ENCODE measurements at places on chromosomes 16 and 17.

GRCh38 chr17:35537601-35538141 lies at the start of gene SLFN12L:
SLFN12L (minus strand) TSS chr17:35537678; CDS start chr17:35522364, 15,314 bp downstream.
- DNase-seq = peak; percentile 41

- DNase-seq = peak; percentile 77
Measured at GRCh38 chr17:20896153-20896649, 146.6 kb downstream of the USP22 start.

DNA sequence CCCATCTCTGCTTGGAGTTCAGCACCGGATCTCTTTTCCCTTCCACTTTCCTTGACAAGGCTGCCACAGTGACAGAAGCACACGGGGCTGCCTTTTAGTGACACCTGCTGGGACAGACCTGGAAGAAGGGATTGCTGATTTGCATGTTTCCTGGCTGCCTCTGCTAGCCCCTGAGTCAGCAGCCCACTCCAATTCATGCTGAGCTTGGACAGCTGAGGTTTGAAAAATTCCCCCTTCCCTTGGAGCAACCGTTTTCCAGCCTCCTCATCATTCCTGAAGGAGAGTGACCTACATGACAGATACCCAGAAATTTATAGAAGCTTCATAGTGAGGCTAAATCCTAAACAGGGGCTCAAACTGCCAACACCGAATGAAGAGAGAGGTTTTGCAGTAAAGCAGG lies 18.8 kb upstream of the RBL2 start:
- DNase-seq = no peak

GRCh38 chr16:50666658-50667496 lies 14.2 kb downstream of the SNX20 start:
- peak; percentile 20 for DNase-seq

DNA sequence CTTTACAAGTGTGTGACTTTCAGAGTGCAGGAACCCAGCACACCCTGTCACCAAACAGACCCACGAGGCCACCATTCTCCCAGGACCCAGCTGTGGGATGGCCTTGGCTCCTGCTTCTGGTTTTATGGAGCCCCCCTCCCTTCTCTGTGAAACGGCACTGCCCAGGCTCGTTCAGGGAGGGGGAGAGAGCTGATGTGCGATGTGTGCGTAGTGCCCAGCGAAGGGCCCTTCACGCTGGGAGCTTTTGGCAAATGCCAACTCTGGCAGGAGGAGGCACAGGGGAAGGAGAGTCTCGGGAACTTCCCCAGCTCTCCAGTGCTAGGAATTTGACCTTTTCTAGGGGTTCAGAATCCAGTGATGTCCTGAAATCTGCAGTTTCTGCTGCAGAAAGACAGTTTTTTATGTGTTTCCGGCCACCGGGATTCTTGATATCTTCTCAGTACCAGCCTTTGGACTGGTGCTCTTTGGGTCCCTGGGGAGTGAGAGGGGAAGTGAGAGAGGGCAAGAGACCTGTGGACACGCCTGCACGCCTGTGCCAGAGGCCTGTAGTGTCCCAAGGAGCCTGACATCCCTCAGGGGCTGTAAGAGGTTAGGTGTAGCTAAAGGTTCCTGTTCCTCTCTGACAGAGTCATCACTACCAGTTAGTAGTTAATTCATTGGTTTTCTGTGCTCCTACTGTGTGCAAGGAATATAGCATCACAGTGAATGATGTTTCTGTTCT lies 45.1 kb downstream of the CMIP start:
- DNase-seq = no peak

DNA sequence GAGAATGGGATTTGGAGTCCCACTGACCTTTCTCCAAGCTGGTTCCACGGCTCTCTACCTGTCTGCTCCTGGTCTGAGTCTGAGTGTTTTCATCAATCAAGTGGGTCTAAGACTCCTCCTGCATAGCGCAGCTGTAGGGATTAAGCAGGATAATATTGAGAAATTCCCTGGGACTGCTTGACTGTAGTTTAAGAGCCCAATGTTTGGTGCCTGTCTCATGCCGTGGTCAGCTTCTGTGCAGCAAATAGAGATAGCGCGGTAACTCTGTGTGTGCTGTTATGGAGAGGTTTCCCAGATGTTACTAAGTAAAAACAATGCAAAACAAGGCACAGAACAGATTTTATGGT lies 21.4 kb downstream of the RPTOR start:
- no peak for DNase-seq

DNA sequence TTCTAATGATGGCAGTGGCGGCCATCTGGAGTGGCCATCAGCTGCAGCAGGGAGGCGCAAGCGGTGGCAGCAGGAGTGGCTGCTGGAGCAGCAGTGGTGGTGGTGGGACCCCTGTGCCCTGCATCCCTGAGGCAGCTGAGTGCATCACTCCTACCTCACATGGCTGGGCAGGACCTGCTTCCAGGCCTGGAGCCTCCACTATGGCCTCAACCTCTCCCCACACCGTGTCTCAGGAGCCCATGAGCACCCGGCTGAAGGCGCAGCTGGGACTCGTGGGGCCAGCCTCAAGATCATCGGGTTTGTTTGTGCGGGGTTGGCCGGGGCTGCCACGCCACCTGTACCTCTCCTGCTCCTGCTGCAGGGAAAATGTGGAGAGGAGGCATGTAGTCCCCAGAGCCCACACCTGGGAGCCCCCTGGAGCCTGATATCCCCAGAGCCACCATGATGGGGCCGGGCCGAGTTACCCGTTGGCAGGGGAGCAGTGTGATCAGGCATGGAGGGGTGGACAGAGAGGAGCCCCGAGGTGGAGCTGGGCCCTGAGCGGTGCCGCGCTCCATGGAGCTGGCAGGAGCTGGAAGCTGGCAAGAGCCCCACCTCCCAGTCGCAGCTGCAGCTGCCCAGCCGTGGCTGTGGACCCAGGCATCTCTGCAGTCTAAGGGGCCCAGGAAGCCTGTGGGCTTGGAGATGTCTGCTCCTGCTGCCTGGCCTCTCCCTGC lies 16.7 kb downstream of the RHOT1 start:
- DNase-seq = no peak

GRCh38 chr16:69941251-69942098 lies 9.7 kb upstream of the CLEC18A start:
- DNase-seq = no peak

- no peak for DNase-seq
Measured at GRCh38 chr17:213286-214105, 32.0 kb upstream of the DOC2B start.

GRCh38 chr17:76458580-76459490 lies 5.9 kb upstream of the UBE2O start:
- DNase-seq = peak; percentile 38

GRCh38 chr16:53775106-53775820 lies 71.3 kb downstream of the FTO start:
- DNase-seq = no peak

DNA sequence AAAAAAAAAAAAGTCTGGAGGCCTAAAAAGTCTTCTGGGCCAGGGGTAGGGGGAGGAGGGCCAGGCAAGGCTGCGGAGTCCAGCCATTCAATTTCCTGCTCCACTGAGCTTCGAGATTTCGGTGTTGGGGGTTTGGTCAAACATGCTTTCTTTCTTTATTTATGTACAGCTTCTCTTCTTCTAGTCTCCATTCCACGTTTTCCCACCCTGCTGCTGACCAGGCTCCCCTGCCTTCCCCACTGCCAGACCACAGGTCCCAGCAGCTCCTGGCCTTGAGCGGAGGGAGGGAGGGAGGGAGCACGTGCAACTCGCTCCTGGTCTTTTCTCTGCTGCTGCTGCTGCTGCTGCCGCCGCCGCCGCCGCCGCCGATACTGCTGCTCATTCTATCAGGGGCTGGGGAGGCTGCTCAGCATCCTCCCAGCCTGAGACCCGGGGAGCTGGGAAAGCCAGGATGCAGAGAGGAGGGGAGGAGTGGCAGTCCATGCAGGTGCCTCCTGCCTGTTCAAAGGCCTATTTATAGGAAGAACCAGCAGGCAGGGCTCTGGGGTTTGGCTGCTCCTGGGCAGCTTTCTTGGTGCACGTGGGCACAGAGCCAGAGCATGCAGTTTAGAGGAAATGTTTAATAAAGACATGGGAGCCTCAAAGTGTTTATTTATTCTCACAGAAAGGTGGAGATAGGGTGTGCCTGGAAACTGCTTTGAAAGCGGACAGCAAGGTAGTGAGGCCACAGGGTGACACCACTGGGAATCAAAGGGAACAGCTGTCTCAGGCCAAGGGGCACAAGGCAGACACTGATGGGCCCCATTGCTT lies 23.4 kb upstream of the ZFHX3 start:
- no peak for DNase-seq

DNA sequence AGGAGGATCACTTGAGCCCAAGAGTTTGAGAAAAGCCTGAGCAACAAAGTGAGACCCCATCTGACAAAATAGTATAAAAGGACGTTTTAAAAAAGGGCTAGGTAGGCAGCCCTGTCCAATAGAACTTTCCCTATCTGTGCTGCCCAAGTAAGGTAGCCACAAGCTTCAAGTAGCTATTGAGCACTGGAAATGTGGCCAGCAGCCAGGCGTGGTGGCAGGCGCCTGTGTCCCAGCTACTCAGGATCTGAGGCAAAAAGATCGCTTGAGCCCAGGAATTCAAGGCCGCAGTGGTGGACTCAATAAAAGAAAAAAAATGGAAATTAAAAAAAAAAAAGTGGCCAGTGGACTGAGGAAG lies 1.5 kb upstream of the NQO1 start:
- DNase-seq = no peak

DNA sequence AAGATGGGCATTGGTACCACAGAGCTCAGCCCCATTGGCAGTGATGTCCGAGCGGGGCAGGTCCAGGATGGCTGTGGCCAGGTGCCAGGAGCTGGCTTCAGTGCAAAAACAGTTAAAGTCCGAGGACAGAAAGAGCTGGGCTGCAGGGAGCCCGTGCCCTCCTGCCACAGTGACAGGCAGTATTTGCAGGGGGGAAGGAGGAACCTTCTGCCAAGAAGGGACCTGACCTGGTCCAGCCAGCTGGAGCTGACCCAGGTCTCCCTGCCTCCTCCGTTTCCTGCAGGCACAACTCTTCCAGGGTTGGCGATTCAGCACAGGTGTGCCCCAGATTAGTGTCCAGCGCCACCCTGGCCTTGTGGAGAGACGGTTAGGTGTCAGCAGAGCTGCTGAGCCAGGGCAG lies 199.0 kb downstream of the ENGASE start:
- DNase-seq = no peak

DNA sequence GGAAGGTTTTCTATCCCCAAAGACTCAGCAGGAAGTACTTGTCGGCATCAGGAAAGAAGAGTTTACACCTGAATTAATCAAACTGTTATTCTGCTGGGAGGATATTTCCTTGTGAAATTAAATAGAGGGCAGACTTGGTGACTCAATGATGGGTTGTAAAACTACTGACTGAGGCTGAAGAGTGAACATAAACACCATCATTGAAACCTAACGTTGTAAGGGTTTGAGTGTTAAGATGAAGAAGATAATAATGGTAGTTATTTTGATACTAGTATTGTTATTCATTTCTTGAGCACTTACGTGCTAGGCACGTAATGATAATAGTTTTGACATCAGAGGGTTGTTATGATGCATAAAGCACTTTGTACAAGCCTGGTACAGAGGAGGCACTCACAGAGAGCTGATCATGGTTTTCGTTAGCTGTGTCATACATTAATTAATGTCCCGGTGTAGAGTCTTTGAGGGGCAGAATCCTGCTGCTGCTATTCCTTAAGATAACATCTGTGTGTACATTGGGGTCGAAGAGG lies 64.2 kb upstream of the CACNG3 start:
- no peak for DNase-seq

- no peak for DNase-seq
Measured at GRCh38 chr16:19542138-19542821, 13.2 kb upstream of the VPS35L start.

DNA sequence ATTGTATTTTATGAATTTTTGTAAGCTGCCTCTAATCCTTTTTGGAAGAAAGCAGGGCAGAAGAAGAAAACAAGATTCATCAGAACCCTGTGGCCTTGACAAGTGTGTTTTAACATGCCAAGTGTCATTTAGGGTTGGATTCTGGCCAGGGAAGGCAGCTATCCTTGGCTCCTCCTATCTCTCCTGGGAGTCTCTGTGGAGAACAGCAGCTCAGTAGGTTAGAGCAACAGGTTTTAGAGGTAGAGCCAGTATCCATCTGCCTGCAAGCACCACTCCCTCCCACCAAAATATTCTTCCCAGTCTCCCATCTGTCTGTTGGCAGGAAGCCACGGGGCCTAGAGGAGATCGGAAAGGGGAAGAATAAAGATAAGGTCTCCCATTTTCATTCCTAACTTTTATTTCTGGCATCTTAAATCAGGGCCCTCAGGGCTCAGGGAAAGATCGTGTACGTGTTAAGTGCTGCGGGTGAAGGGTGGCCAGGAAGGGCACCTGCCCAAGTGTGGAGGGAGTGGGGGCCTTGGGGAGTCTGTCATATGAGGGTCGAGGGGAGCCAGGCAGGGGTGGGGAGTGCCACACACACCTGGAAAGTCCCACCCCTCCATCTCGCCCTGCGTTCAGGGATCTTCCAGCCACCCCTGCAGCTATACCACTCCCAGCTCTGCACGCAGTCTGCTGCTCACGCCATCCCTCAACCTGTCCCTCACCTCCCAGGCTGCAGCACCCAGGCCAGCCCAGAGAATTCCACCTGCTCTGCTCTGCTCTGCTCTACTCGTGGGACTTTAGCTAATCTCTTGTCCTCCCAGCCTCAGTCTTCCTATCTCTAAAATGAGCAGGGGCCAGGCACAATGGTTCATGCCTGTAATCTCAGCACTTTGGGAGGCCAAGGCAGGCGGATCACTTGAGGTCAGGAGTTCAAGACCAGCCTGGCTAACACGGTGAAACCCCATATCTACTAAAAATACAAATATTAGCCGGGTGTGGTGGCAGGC lies 17.1 kb upstream of the CPSF4L start:
- DNase-seq = no peak

All from CD4-positive, alpha-beta T cell treated with Interleukin-4 for 1 hour (primary cell).